Kidney (tissue), 22 donors: ENCODE measurements at places on chromosomes 11 and 22. TPM values are rescaled to one million over a fixed set of nuclear protein-coding genes. Genes with fewer than 3 reads are reported as not detected.

- DNase-seq = peak; percentile 77
Measured at GRCh38 chr11:130315354-130315970, 745 bp upstream of the ZBTB44 start.

The CSTPP1 gene
- 50.3 TPM for polyA plus RNA-seq

The LMNTD2 gene
- 6.2 TPM for polyA plus RNA-seq

The TMPRSS13 gene
- polyA plus RNA-seq = 1.2 TPM
